ENCODE measurements at places on chromosomes 2 and 18.

DNA sequence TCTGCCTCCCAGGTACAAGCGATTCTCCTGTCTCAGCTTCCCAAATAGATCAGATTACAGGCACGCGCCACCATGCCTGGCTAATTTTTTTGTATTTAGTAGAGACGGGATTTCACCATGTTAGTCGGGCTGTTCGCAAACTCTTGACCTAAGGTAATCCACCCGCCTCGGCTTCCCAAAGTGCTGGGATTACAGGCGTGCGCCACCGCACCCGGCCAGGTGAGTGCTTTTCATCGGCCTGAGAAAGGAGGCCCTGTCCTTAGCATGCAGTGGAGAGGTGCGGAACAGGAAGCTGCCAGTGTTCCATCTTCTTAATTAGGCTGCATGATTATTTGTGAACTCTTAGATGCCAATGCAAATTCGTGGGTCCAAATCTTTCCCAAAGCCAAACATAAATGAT lies 125.7 kb upstream of the THSD7B start:
- no peak for DNase-seq

GRCh38 chr2:26567534-26567933 lies 73.6 kb downstream of the CIB4 start:
- DNase-seq: no peak

DNA sequence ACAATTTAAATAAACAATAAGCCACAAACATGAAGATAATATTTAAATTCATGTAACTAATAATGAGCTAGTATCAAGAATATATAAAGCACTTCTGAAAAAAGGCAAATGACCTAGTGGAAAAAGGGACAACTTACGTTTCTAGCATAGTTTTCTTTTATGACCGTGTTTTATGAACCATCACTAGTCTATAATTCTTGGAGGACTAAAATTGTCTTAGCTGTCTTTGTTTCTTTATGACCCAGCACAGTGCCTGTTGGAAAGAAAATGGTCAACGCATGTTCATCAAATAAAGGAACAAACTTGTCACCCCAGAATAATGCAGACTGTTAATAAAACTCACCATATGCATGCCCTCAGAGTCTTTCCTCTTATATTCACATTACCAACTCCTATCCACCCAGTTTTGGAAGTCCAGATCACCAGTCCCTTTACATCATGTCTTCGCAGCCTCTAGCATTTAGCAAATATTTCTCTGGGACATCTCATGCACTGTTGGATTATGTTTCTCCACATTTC lies 57.4 kb upstream of the GRB14 start:
- no peak for DNase-seq

GRCh38 chr18:3457261-3457724 lies 7.3 kb downstream of the TGIF1 start:
- DNase-seq: no peak

- no peak for DNase-seq
Measured at GRCh38 chr2:41907771-41908207, 140.0 kb upstream of the PKDCC start.

DNA sequence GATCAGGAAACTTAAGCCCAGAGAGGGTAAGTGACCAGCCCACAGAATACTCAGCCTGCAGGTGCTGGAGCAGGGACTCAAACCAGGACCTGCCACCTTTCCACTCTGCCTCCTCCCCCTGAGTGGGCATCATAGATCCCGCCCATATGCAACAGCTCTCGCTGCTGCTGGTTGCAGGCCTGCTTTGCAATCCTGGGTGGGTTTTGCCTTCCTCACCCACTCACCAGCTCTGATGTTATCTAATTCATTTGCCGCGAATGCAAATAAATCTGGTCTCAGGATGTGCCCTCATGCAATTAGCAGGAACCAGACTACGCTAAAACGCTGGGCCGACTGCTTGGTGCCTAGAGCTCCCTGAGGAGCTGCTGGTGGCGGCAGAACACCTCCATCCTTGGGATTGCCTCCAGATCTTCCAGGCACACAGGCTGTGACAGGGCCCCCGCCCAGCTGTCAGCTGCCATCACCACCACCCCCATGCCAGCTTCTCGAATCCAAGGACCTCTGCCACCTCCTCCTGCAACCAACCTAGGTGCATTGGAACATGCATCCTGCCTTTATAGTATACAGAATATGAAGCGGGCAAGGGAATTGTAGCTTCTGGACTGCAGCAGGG lies 28.8 kb downstream of the CNGA3 start:
- DNase-seq: no peak

DNA sequence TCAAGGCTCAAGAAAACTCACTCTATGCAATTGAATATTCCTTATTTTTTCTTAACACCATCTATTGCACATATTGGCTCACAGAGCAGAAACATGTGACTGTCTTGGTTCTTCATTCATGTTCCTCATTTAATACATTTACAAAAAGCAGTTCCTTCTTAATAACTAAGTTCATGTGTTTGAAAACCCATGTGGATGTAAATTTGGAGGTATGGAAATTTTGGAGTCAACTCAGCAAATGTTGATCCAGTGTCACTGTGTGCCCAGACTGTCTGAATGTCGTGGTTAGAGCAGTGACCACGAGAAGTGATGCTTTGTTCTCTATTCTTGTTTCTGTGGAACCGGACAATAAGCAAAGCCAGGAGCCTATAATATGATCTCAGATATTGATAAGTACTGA lies 299.1 kb downstream of the SETBP1 start:
- DNase-seq: no peak

DNA sequence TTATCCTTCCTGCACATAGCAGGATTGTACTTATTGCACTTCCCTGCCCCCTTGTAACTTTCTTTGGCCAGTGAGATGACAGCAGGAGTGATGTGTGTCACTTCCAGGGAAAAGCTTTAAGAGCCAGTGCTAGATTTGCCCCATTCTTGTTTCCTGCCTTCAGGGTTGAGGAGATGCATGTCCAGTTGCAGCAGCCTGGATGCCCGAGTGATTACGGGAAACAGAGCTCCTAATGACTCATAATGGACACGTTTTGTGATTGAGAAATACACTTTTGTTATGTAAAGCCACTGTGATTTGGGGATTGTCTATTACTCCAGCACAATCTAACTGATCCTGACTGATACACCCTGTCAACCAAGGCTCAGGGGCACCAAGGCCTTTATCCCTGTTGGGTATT lies 5.0 kb upstream of the TET3 start:
- DNase-seq: no peak

DNA sequence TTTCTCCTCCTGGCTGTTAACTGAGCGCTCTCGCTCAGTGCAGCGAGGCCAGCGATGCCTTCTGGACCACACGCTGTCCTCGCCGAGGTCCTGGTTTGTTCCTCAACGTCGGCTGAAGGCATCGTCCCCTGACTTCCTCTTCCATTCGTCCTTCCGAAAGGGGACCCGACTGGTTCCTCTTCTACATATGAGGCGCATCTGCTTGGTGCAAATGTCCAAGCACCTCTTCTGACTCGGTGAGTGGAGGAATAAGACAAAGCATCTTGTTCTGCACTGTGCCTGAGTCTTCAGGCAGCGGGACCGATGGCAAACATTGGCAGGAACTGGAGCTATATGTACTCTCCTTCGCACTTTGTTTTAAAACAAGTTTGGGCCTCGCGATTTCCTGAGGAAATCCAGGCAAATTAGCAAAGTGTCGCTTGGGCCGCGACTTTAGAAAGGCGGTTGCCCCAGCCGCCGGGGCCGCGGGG lies 621 bp upstream of the KCNS3 start:
- no peak for DNase-seq
